A549 (cell line): ENCODE measurements at places on chromosomes 12 and 14.

DNA sequence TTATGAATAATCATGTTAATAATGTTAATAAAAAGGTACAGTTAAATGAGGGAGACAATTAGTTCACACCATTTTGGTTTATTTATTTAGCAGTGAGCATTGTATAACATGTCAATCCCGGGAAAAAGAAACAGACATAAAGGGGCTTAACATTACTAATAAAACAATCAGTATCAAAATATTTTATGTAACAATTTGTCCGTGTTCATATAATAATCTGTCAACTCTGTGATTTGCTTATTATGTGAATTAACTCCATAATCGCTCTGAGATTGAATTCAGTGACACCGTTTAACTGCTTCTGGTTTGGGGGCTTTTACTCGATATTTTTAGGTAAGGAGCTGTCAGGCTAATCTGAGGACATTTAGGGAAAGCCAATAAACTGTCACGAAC is 95.8 kb upstream of the HMGA2 start:
- no peak for DNase-seq

DNA sequence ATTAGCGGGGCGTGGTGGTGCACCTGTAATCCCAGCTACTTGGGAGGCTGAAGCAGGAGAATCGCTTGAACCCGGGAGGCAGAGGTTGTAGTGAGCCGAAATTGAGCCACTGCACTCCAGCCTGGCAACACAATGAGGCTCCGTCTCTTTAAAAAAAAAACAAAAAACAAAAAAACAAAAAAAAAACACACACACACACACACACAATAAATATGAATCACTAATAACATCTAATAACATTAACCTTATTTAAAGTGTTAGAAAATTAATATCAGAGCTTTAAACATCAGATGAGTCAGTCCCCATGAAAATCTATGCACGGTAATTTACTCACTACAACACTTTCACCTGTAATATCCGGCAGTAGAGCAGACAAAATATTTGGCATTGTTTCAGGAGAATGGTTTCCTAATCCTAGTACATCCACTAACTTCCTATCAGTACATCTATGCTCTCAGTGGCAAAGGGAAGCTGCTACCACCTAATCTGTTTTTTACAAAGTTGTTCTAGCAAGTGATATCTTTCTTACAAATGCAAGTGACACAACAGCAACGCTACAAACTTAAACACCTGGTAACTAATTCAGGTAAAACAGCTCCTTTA is 36.2 kb downstream of the MED13L start:
- no peak for DNase-seq

DNA sequence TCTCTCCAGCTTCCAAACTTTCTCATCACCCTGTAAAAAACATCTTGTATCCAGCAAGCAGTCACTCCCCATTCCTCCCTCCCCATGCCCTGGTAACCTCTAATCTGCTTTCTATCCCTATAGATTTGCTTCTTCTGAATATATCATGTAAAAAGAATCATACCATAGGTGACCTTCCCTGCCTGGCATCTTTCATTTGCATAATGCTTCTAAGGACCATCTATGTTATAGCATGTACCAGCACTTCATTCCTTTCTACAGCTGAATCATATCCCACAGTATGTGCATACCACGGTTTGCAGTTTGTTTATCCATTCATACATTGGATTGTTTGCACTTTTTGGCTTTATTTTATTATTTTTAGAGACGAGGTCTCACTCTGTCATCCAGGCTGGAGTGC is 22.9 kb upstream of the VPS37B start:
- no peak for DNase-seq

- no peak for DNase-seq
These were observed 227.7 kb downstream of the BCAT1 start for GRCh38 chr12:24721191-24721590.

DNA sequence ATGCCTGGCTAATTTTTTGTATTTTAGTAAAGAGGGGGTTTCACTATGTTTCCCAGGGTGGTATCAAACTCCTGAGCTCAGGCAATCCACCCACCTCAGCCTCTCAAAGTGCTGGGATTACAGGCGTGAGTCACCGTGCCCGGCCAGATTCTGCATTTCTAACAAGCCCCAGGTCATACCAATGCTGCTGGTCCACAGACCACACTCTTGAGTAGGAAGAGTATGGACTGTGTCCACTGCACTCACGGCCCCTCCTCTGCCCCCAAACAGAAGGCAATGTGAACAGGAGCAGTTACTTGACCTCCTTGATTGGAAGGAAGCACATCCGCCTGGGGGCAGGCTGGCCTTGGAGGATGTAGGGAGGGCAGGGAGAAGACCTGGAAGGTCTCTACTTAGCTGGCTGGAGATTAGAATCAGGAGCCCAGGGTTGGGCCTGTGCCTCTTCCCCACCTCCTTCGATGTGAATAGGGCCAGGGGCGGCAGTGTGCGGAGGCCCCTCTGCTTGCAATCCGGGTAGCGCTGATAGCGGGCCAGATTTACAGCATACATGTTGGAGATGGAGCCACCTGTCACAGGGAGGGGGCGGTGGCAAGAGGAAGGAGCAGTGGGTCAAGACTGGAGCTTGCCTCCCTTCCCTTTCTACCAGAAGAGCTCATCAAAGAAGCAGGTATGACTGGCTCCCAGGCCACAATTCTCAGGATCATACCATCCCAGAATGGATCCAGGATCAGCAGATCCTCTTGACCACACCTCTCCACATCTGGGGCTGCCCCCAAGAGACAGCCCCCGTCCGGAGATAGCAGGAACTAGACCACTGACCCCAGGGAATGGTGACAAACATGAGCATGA is 9.4 kb upstream of the ZNF740 start:
- DNase-seq, result no peak

- DNase-seq, result peak; percentile 78
These were observed 1.8 kb upstream of the BHLHE41 start for GRCh38 chr12:26126340-26127284.

- no peak for DNase-seq
These were observed 34.4 kb downstream of the PROX2 start for GRCh38 chr14:74841230-74842207.

DNA sequence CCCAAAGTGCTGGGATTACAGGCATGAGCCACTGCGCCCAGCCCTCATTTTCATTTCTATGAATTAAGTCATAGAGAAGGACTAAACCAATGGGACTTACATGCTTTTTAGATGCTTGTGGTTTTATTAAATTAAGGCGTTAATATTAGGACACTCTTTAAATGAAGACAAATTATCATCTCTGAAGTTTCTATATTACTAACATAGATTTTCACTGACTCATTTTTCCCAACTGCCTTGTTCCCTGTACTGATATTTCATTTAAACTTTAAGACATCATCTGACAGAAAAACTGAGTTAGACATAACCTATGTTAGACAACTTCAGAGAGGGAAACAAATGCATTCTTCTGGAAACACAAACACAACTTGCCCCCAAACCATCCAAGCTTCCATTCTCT is 99.8 kb downstream of the BTG1 start:
- no peak for DNase-seq

DNA sequence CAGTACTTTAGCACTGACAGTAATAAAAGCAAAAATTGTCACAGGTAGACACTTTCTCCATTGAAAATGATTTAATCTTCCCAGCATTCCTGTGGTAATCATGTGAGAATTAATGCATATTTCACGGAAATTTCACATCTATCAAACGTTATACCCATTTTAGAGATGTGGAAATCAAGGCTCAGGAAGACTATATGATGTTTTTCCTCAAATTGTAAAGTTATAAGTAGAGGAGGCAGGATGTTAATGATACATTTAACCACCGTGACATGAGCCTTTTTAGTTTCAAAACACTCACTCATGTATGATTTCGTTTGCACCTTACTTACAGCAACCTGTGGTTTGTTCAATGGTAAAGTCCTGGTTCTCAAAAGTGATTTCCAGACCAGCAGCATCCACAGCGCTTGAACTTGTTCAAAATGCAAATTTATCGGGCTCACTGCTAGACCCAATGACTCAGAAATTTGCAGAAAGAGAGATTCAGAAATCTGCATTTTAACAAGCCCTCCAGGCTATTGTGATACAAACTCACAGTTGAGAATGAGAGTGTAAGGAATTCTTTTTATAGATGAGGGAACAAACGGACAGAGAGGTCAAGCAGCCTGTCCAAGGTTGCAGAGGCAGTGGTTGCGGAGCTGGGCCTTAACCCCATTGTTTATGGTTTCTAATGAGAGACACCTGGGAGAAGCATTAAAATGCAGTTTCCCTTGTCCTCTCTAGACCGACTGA is 654.8 kb upstream of the TBX3 start:
- no peak for DNase-seq

- no peak for DNase-seq
These were observed 85.7 kb downstream of the PPP2R5E start for GRCh38 chr14:63457498-63457897.

DNA sequence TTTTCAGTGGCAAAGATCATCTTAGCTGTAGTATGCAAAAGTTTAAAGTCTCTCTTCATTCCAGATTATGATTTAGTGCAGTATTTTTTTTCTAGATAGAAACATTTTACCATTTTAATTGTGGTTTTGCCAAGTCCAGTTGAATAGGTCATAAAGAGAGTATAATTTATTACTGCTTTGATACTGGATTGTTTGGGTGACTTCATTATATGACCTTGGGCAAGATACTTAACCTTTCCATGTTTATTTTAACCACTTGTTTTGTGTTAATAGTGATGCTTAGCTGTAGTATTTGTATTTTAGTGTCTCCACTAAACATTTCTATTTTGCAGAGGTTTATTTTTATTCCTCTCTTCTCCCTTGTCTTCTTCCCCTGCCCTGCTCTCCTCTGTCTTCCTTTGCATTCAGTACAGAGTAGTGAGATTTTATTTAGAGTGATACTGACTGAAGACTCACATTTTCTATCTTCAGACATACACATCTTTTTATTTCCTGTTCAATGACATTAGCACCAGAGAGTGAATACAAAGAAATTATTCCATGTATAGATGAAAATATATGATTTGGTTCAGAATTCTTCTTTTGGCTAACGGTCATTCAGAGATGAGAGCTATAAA is 215.2 kb downstream of the ERC1 start:
- no peak for DNase-seq

- DNase-seq, result no peak
These were observed 203.1 kb downstream of the PTPRO start for GRCh38 chr12:15525441-15525840.

DNA sequence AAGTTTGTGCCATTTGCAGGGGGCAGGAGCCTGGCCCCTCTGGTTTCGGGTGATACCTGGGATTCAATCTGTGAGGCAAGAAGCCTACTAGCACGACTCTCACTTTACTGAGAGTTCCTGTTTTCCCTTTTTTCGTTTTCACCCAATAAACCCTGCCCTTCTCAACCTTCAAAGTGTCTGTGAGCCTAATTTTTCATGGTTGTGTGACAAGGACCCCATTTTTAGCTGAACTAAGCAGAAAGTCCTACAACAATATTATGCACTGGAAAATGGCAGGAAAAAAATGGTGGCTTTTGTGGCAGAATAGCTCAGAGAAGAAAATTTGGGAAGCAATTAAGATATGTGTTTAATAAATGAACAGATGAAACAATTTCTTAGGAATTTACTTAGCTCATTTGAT is 432.1 kb downstream of the C12orf50 start:
- no peak for DNase-seq

- DNase-seq, result no peak
These were observed 28.5 kb downstream of the TUBA1A start for GRCh38 chr12:49160399-49160798.

DNA sequence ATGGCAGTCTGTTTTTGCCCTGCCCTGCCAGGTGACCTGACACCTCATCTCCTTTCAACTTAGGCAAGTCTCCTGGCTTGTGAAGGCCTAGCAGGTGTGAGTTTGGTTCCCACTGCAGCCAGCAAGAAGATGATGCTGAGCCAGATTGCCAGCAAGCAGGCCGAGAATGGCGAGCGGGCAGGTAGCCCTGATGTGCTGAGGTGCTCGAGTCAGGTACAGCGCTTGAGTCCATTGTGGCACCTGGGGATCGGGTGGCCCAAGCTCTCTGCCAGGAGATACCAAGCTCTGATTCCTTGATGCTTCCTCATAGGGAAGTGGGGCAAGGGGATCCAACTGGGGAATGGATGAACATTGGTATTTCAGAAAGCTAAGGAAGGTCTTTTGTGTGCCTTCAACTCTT is 4.1 kb upstream of the CSAD start:
- no peak for DNase-seq

DNA sequence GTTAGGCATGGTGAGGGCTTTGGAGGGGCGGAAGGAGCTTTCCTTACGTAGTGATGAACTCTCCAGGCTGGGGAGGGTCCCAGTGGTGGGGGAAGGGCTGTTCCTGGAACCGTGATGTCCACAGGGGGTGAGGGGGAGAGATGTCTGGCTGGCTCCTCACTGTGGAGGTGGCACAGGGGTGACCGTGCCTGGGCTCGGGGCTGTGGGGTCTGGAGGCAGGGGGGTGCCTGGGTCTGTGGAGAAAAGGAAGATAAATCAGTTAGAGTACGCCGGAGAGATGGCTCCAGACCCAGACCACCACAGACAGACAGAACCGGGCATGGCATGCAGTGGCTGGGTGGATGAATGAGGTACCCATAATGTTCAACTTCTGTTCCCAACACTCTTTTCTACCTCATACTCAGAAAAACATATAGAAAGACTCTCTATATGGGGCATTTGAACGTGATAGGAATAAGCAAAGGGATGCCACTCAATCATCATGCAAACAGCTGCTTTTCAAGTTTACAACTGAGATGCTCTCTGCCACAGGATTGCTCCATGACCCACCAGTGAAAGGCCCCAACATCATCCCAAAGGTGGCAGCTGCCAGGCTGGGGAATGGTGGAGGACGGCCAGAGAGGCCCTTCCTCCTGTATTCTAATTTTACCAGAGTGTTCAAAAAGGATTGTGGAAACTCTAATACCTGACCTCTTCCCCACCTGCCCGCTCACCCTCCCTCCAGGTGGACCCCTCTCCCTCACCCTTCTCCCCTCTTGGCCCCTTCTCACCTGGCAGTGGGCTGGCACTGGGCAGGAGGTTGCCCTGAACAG is 5.6 kb downstream of the MYL6 start:
- no peak for DNase-seq

DNA sequence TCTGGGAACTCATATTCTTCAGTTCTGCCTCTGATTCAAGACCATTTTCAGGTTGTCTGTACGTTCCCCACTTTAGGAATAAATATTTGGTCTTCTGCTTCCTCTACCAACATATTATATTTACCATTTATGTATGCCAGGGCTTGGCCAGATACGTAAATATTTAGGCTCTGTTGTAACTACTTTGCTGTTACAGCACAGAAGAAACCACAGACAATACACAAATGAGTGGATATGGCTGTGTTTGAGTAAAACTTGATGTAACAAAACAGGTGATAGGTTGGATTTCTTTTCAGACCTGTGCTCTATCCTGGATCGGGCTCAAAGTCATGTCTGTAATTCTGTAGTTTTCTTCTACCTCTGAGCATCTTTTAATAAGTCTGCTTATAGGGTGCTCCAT is 37.5 kb downstream of the RAP1B start:
- DNase-seq, result no peak

DNA sequence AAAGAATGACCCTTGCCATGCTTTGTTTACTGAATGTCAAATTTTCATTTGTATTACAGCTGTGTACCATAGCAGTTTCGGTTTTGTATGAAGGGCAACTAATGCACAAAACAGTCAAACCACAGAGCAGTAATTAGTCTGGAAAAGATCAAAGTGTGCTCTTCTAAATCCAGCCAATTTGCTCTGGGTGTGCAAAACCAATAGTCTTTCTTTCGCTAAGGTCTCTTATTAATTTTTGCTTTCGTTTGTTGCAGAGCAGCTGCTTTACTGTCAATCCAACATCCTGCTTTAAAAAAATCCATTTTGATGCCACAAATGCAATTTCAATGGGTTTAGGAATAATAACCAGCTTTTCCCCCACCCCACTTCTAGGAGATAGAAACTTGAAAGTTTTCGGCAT is 114.2 kb downstream of the BRMS1L start:
- DNase-seq, result no peak
